ENCODE measurements at places on chromosomes 4 and X.

DNA sequence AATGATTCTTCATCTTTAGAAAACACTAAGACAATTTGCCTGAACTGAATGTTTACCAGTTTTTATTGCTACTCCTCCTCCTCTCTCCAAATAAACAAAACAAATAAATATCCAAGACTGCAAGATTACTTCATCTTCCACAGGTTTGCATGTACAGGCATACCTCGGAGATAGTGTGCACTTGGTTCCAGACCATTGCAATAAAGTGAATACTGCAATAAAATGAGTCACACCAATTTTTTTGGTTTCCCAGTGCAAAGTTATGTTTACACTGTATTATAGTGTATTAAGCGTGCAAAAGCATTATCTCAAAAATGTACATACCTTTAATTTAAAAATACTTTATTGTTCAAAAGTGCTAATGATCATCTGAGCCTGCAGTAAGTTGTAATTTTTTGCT lies 53.3 kb downstream of the FBXL5 start:
- no peak for DNase-seq

- DNase-seq, result no peak
These were observed 62.7 kb upstream of the HELT start for GRCh38 chr4:184955636-184956035.

GRCh38 chr4:7013175-7013574 lies 30.0 kb upstream of the TADA2B start:
- DNase-seq, result no peak

DNA sequence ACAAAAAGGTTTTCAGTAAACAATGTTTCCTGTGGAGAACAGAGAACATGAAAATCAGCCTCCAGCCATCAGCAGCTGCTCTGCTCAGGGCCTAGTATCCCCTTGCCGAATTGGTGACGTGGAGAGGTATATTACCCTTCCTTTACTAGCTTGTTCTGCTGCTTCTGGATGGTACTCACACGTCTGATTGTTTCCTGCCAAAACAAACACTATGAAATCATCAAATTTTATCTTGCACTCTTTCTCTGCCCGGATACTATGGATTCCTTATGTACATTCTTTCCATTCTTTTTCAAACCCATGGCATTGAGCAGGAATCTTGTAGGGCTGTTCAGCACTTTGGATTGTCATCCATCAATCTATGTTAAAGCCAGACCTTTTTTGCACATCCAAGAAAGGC lies 18.8 kb upstream of the METAP1 start:
- DNase-seq, result no peak

DNA sequence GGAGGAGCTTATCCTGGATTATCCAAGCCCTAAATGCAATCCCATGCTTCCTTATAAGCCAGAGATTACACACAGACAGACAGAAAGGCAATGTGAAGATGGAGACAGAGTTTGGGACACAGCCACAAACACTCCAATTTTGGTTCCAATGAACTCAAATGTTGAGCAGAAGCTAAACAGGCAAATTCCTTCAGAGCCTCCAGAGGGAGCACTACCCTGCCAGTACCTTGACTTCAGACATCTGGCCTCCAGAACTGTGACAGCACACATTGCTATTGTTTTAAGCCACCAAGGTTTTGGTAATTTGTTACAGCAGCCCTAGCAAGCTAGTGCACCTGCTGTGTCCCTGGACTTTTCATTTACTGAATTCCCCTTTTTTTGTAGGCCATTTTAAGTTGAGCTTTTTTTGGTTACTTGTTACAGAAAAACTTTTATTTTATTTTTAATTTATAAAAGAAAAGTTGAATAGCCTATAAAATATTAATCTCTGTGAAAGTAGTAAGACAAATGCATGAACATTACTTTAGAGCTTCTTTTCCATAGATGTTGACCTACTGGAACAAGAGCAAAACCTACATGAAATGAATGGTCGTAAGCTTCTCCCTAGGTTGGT lies 33.4 kb upstream of the SRD5A3 start:
- DNase-seq, result no peak

DNA sequence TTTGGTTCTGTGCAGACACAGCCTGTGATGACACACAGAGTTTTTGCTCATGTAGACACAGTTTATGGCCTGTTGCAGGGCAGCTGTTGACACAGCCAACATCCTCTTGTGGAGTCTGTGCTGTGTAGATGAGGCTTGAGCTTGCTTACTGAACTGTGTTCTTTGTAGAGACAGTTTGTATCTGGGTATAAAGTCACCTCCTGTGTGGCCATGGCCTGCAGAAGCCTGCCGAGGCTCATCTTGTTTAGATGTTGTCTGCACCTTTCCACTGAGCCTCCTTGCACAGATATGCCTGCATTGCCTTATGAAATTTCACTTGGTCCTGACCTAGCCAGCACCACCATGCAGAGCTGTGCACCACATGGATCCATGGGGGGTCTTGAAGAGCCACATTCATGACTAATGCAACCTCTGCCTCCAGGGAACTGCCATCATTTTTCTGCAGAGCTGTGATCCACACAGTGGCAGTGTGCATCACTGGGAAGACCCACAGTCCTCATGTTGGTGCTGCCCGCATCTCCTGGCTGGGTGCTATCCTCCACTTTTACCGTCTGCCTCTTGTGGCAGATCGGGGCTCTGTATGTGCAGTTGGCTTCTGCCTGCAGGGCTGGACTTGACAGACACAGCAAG lies 198.0 kb upstream of the MAMLD1 start:
- no peak for DNase-seq

- no peak for DNase-seq
These were observed 35.9 kb upstream of the STK26 start for GRCh38 chrX:131987252-131987651.

- no peak for DNase-seq
These were observed 115.5 kb upstream of the MYOZ2 start for GRCh38 chr4:119020158-119020557.
